ENCODE measurements at places on chromosomes 7 and 10.

- no peak for DNase-seq
Observed at GRCh38 chr10:119726676-119727261, 919 bp downstream of the INPP5F start.

GRCh38 chr7:90816511-90817142 is 220.5 kb downstream of the CDK14 start:
- DNase-seq = no peak

GRCh38 chr10:80540981-80541750 is 3.5 kb downstream of the SH2D4B start:
- DNase-seq = peak; percentile 45

- DNase-seq = no peak
Observed at GRCh38 chr10:5467207-5467535, 32.2 kb downstream of the CALML5 start.

DNA sequence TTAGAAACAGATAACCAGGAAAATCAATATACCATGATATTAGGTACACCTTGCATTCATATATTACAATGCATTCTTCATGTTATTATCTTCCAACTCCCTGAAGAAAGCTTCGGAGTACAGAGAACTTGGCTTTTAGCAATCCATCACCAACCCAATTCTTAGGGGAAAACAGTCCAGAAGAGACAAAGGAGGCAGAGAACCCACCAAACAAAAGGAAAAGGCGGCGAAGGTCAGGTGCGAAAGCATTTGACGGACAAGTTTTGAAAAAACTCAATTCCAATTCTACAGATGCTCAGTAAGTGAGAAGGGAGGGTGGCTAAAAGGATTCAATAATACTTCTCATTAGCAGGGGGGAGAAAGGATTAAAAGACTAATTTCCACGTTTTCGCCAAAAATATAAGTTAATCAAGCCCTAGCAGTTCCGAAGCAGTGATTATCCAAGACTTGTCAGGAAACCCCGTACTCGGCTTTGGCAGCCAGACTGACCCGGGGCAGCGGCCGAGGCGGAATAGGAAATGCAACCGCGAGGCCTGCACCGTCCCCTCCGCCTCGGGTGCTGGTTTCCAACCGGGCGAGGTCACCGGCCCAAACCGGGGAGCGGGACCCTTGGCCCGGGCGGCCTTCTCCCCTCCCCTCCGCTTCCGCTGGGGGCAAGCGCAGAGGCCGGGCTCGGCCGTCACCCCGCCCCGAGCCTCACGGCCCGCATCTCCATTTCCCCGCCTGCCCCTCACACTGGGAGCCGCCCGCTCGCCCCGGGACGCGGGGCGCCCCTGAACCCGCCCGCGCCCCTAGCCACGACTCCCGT is 747 bp downstream of the GDI2 start:
- DNase-seq = no peak

- DNase-seq = no peak
Observed at GRCh38 chr7:130149281-130150139, 55.7 kb downstream of the TMEM209 start.

- DNase-seq = no peak
Observed at GRCh38 chr10:6423004-6423403, 157.1 kb downstream of the PRKCQ start.

- DNase-seq = no peak
Observed at GRCh38 chr10:100693821-100694220, 51.6 kb upstream of the PAX2 start.

DNA sequence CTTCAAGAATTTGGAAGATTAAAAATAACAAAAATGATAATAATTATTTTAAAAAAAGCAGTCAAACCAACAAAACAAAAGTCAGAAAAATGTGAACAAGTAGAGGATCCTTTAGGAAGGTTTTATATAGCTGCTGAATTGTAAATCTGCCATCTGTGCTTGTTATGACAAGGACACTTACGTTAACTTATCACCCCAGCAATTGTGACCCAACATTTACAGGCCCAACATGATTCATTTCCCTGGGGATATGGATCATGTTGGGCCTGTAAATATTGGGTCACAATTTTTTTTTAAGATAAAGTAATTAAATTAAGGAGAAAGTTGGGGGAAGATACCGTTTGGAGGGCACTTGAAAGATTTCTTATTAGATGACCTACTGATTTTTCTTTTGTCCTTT is 261.4 kb upstream of the HABP2 start:
- DNase-seq = no peak

DNA sequence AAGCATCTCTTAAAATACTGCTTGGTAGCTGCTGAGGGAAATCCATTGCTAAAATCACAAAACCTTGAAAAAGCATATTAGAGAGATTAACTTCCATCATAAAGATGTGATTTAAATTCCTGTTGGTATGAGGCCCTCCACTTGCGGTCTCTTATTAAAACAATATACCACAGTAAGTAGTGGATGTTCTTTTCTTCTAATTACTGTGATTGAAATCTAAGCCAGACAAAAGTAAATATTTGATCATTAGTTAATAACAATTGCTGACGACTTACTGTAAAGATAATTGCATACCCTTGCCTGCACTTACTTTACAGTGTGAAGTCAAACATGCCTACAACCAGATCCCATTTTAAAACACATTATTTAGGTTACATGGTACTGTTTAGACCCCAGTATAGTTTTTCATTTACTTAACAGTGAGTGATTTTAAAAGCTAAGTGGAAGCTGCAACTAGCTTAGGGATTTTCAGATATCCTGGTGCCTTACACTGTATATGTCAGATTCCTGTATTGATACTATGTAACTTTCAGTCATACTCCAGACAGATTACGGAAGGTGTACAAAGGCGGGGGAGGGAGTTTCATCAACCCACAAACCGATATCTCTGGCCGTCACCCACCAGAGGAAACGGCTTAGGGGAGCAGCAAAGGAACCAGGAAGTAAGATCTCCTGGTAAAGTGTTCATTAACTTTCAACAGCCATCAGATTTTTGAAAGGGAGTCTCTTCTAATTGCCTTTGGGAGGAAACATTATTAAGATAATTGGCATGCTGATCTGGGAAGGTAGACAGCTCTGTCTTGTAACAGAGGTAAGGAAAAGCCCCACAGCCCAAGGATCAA is 986 bp downstream of the NRP1 start:
- no peak for DNase-seq

- DNase-seq = no peak
Observed at GRCh38 chr7:99267481-99267840, 5.2 kb upstream of the MYH16 start.

DNA sequence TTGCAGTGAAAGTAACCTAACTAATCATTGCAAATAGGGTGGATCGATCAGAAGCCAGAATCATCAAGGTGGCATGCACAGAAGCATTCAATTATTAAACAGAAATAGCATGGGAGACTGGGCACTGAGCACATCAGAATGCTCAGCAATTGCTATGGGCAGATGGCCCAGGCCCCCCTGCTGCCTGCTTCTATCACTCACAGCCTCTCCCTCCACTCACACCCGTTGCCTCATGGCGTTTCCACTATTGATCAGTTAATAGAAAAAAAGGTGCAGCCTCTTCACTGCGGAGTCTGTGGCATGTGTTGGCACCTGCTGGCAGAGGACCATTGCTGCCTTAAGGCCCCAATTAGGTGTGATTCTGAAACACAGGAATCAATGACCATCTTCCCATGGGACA is 11.2 kb upstream of the HTR5A start:
- DNase-seq = no peak

DNA sequence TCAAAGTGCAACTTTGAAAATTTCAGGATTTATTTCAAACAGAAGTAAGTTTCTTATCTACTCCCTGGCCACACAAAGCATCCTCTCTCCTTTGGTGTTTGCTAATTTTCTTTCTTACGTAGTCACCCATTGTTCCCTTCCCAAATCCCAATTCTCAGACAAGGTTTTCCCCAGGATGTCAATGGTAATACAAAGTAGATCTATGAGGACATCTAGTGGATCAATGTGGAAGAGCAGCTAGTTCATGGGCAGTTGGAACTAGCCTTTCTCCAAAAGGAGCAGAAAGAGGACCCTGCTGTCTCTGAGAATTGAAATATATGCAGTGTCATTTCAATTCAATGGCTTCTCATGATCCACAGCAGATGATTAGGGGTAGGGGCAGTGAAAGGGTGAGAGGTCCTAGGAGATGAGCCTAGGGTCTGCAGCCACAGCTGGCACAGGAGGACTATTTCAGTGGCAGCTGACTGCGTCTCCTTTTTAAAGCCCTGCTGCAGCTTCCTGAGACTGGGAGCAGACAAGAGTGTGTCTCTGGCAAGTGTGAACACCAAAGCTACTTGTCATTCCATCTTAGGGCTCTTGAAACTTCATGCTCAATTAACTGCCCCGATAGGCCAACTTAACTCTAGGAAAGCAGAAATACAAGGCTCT is 632.6 kb downstream of the KCNMA1 start:
- DNase-seq = no peak

- DNase-seq = no peak
Observed at GRCh38 chr10:7846591-7846990, 28.3 kb downstream of the TAF3 start.

DNA sequence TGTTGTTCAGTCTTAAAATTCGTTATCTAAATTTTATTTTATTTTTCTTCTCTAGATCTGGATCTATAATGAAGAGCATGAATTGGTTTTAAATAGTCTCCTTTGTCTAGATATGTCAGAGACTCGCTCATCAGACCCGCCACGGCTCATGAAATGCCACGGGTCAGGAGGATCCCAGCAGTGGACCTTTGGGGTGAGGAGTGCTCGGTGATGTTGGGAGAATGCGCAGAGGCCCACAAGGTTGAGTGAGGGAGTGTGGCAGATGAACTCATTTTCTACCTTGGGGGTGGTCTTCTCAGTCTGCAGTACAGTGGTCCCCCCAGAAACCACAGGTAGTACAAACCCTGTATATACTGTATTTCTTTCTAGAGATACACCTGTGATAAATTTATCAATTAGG is 95.3 kb downstream of the GALNT11 start:
- DNase-seq = no peak

GRCh38 chr10:32995751-32996150 is 37.7 kb upstream of the ITGB1 start:
- DNase-seq = no peak

- no peak for DNase-seq
Observed at GRCh38 chr10:12969951-12970350, 31.6 kb downstream of the CCDC3 start.

DNA sequence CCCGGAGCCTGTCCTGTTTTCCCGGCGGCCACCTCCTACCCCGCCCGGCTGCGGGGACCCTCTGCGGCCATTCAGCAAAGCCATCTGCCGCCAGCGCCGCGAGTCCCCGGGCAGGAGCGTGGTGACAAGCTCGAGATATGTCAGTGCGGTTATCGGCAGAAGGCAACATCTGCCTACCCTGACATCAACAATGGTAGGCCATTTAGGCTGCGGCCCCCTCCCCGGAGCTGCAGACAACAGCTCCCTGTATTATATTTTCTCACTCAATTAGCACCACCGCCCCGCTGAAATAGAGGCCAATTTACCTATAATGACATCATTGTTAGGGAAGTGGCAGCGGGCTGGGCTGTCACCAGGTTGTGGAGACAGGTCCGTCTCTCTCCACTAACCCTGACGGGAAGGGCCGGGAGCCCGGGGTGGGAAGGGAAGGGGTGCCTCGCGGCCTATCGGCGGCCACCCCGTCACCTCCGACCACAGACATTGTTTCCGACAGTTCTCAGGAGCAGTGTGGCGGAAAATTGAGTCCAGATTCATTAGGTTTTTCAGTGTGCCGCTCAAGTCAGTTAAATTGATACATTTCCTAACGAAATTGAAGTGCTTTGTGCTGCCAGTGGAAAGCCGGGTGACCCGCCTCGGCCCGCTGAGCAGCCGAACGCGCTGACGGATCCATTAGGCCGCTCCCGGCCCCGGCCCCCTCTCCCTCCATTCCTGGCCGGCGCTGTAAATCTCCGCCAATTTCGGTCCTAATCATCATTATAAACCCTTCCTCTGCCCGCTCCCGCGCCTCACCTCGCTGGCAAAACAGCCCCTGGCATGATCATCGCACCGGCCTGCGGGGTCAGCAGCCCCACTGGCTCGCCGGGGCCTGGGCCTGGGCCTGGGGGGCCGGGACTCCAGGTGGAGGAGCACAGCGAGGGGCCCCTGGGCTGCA is 43.0 kb downstream of the UNCX start:
- DNase-seq = no peak

DNA sequence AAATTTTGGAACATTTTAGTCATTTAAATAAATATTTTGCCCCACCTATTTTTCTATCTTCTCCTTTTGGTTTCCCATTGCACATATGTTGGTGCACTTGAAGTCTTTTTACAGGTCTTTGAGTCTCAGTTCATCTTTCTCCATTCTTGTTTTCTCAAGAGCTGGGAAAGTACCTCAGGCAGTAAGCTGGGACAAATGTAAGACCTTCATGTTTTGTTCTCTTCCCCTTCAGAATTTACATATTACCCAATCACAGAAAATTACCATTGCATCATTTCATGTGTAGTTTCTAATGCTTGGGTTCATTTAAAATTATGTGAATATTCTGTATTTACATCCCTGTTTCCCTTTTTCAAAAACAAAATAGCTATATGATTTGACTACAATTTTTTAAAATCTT is 1150.0 kb upstream of the POT1 start:
- no peak for DNase-seq

DNA sequence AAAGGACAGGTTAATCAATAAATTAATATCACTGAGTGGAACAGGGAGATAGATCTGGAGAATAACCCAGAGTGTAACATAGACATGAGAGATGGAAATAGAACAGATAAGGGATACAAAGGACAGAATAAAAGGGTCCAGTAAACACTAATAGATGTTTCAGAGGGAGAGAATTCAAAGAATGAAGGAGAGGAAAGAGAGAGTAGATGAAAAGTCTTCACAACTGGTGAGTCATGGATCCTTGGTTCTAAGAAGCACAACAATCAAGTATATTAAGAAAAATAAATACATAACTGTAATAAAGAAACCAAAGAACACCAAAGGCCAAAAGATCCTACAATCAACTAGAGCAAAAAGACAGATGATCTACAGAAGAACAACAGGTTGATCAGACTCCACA is 66.3 kb downstream of the BEND7 start:
- no peak for DNase-seq

- no peak for DNase-seq
Observed at GRCh38 chr10:91033324-91033950, 112.5 kb upstream of the ANKRD1 start.

- DNase-seq = no peak
Observed at GRCh38 chr7:157612664-157613561, 276.1 kb downstream of the DNAJB6 start.

GRCh38 chr10:90798482-90798881 is 59.4 kb downstream of the HTR7 start:
- DNase-seq = no peak

Data from left forelimb (tissue), 1 donor.